ENCODE measurements at places on chromosomes 4 and X.

DNA sequence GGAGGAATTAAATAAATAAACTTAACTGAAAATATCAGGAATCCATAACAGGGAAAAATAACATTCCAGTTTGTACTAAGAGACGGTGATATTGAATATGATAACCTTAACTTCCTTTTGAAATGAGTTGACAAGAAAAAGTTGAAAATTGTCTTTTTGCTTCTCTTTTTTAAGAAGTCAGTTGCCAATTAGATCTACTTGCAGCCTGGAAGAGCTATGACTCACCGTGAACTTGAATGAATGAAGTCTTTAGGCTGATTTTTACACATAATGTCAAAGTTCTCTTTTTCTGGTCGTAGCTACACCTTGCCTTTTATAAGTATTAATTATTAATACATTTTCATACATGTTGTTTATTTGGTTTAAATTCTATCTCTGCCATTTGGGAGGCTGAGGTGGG, 94.4 kb upstream of the HPGD start:
- DNase-seq: no peak

- DNase-seq: no peak
Observed at GRCh38 chr4:101128473-101128872, 218.9 kb downstream of the PPP3CA start.

- DNase-seq: no peak
Observed at GRCh38 chr4:48489683-48490011, 405 bp upstream of the ZAR1 start.

DNA sequence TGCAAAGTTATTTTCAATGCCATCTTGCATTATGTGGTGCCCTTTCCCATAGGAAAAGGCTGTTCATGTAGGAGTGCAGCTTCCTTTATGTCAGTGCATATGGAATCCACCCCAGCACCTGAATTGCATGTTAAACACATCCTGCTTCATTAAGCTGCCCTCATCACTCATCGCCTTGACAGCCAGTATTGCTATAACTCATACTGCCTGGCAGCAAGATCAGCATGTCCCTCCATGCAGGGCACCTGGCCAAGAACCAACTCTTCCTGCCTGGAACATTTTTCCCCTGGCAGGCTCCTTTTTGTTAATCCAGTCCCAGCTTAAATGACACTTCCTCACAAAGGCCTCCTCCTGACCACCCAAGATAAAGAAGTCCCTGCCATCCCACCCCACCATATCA, 23.5 kb upstream of the CA5B start:
- DNase-seq: no peak

DNA sequence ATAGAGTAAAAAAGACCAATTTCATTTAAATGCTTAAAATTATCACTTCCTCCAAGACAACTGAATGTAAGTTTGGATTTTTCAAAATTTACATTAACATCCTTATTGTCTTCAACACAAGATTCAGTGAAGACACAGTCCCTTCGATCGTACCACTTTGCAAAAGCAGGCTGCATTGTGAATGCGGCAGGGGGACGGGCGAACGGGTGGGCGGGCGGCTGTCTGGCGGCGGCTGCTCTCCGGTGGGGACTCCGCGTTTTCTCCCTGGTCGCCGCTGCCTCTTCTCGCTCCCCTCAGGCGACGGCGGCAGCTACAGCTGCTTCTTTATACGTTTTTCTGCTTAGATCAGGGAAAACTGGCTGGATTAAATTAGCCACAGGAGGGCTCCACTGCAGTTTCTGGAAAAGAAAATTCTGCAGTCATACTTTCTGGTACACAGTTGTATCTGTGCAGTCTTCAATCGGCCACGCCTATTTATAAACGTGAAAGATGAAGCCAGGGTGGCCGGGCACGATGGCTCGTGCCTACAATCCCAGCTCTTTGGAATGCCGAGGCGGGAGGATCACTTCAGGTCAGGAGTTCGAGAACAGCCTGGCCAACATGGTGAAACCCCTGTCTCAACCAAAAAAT, 33.9 kb upstream of the HPF1 start:
- DNase-seq: no peak

- no peak for DNase-seq
Observed at GRCh38 chrX:124127496-124127895, 166.0 kb downstream of the STAG2 start.

- DNase-seq: no peak
Observed at GRCh38 chr4:23973308-23973855, 83.5 kb upstream of the PPARGC1A start.

DNA sequence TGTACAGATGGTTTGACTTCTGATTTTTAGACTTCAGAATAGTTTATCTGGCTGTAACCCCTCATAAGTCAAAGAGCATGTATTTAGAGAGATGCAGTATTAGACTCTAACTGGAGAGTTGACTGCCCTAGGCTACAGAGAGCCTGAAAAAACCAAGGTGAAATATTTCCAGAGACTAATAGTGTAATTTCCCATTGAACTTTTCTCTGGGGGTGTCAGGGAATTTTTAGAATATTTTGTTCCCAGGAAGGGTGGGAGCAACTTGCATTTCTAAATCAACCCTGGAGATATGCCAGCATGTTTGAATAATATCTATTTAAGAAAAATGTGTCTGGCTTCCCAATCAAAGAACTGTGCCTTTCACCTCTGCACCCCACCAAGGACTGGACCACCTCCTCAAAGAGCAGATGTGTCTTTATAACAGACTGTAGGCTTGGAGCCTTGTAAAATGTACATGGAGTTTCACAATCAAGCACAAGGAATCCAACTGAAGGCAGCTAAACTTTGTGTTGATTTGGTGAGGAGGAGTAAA, 2.0 kb downstream of the ANXA3 start:
- no peak for DNase-seq

DNA sequence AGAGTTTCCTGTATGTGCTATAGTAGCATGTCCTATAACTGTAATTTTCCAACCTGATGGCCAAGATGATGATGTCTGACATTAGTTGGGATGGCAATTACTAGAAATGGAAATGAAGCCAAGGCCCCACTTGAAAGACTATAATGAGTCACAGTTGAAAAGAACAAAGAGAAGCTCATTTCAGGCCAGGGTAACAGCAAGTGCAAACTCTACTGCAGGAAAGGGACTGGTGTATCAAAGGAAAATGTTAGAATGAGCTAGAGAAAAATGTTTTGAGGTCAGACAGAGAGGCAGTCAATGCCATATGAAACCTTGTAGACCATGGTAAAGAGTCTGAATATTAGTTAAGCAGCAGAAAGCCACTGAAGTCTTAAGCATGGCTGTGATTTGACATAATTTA, 146.2 kb upstream of the SH3RF1 start:
- no peak for DNase-seq

GRCh38 chrX:31909850-31910572, 838.2 kb upstream of the FTHL17 start:
- DNase-seq: no peak

DNA sequence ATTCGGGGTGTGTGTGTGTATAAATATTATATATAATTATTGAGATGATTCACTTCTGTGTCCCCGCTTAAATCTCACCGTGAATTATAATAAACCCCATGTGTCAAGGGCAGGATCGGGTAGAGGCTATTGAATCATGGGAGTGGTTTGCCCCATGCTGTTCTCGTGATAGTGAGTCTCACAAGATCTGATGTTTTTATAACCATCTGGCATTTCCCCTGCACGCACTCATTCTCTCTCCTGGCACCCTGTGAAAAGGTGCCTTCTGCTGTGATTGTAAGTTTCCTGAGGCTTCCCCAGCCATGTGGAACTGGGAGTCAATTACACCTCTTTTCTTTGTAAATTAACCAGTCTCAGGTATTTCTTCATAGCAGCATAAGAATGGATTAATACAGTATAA, 851.4 kb upstream of the AGA start:
- no peak for DNase-seq

DNA sequence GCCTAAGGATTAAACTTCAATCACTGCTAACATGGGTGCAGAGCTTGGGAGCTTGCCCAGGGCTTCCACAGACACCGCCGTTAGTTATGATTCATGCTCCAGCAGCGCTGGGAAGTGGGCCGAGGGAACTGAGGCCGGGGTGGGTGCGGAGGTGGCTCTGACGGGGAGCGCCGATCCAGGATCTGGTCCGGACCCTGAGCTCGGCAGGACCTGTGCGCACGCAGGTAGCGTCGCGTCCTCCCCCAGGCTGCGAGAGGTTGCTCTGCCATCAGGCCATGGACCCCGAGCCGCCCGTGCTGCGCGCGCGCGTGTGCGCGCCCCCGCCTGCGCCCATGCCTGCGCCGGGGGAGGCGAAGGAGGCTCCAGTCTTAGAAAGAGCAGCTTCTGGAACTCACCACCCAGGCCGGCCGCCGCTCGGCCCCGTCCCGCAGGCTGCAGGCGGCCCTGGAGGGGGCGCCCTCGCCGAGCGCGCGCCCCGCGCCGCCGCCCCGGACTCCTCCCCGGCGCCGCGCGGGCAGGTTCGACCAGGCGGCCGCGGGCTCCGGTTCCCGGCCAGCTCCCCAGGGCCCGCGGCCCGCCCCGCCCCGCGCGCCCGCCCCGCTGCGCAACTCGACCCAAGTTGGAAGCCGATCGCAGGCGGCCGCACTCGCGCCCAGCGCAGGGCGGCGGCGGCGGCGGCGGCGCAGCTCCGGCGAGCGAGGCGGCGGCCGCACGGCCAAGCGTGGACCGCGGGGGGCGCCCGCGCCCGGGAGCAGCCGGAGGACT, 732 bp upstream of the ADRA2C start:
- DNase-seq: no peak

DNA sequence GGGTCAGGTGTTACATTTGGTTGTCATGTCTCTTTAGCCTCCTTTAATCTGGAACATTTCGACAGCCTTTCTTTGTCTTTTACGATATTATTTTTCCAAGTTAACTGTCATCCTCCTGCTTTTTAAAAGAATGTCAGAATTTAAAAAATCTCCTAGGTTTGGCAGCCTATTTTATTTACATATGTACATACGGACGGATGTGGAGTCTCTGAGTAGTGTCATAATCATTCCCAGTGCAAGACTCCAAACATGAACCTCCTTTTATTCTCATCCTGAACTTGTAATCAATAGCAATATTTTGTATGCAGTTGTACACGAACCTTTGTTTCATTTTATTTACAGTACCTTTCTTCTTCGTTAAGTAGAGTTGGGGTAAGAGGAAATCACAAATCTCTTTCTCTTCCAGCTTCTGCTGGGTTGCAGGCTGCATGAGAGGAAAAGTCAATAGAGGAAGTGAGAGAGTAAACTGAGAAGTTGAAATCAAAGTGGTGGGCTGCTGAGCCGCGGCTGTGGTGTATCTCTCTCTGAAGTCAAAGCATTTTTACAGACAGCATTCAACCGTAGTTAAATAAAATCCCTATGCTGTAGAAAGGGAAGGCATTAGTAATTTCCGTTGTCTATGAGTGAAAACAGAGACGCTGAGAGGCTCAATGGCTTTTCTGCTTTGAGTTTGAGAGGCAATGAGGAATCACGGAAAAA, 53.9 kb upstream of the RPS6KA3 start:
- DNase-seq: no peak

DNA sequence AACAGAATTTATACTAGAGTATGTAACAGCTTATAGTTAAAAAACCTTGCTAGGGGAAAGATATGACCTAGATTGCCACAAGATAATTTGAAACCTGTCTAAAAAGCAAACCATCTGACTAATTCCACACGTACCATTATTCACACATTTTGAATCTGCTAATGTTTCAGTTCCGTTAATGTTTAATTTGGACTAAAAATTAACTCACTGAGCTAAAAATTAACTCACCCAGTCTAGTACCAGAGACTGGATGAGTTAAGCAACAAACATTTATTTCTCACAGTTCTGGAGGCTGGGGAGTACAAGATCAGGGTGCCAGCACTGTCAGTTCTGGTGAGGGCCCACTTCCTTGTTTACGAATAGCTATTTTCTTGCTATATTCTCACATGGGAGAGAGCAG, 231.5 kb upstream of the DIAPH2 start:
- DNase-seq: no peak

DNA sequence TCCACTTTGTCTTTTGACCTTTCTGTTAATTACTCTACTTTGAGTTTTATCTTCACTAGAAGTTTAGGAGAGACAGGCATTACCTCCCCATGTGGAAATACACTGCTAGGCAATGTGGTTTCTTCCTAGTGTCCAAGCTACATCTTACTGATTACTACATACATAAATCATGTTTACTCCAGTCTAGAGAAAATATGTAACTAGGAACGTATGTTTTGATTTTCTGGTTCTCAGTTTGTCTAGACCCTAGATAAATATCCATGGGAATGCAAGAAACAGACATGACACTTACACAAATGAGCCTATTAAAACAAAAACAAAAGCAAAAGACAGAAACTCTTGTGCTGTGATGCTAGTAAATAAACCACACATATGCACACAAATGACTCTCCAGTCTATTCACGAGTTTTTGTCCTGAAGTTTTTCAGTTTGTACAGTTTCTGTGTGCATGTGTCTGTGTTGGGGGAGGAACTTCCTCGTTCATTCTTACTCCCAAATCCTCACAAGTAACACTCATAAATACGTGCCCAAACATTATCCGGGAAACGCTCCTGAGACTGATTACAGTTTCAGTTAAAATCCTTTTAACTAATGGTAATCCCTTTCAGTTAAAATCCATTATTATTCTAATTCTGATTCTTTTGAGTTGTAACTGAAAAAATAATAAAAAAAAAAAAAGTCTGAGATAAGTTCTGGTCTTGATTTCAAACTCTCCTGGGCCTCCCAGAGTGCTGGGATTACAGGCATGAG, 283.5 kb upstream of the FTHL17 start:
- DNase-seq: no peak

GRCh38 chr4:154595807-154596206, 5.3 kb upstream of the FGA start:
- no peak for DNase-seq

DNA sequence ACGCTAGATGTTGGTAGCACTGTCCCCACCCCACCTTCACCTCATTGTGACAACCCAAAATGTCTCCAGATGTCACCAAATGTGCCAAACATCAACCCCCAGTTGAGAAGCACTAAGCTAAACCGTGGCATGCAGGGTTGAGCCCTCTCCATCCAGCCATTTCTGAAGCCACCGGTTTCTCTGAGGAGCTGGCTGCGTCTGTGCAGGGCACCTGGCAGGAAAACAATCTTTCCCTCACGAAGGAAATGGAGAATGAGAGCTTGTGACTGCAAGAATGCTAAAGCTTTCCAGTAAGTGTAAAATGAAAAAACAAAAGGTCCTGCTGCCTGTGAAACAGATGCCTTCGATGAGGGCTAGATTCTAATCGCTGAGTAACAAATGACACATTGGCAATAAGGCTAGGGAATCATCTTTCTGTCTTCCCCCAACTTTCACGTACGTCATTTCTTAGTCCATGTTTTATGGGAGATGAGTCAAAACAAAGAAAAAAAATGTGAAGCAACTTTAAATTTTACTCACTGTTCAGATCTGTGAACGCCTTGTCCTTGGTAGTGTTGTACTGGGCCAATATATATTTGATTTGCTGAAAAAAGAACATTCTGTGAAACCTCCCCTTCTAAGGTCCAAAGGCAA, 59.9 kb downstream of the PROM1 start:
- DNase-seq: no peak

- DNase-seq: no peak
Observed at GRCh38 chr4:86556791-86557415, 37.2 kb upstream of the PTPN13 start.

GRCh38 chr4:40275065-40275730, 59.9 kb upstream of the CHRNA9 start:
- DNase-seq: no peak
